ENCODE measurements at places on chromosomes 16 and 17.

DNA sequence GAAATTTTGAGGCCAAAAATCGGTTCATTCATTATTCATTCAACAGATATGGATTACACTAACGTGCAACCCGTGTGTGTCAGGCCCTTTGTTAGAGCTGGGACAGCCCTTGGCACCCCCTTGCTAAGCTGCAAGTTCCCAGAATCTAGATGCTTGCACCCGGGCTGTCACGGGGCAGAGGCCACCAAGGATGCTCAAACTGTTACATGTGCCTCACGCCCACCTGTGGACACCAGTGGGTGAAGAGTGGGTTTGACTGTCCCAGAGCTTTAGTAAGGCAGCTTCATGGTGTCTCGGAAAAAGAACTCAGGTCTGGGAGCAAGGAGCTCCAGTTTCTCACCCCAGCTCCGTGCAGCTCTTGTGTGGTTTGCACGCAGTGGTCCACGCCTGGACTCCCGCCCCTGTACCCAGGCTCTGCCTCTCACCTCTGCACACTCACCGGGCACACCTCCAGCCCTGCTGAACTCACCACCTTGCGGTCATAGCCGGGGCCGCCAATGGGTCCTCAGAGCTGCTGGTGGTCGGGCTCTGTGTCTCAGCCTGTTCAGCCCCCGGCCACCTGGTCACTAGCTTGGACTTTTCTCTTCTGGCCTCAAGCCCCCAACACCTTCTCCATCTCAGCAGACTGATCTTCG lies 53.7 kb upstream of the CACNG4 start:
- no peak for DNase-seq

- no peak for DNase-seq
Measured at GRCh38 chr16:17986991-17987390, 349.5 kb downstream of the NPIPA8 start.

DNA sequence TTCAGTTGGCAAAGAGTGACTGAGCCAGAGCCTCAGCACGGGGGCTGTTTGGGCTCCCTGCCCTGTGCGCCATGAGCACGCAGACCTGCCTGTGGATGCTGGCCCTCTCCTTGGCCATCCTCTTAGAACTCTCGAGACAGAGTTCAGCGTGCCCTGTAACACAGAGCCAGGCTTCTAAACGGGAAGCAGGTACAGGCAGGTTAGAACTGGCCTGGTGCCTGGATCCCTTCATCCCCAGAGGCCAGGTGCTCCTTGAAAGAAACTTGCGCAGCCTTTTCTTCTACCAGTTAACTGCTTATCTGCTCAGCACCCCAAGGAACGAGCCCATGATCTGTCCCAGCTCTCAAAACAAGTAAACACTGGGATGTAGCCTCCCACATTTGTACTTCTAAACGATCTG lies 6.9 kb downstream of the CCNF start:
- no peak for DNase-seq

GRCh38 chr16:31438414-31438813 lies 4.2 kb downstream of the ZNF843 start:
- DNase-seq, result no peak

GRCh38 chr16:73054813-73055482 lies 7.0 kb upstream of the ZFHX3 start:
- DNase-seq, result no peak

- no peak for DNase-seq
Measured at GRCh38 chr17:60244656-60245055, 94.9 kb downstream of the CA4 start.

GRCh38 chr17:51046046-51046445 lies 74.6 kb downstream of the SPAG9 start:
- no peak for DNase-seq

DNA sequence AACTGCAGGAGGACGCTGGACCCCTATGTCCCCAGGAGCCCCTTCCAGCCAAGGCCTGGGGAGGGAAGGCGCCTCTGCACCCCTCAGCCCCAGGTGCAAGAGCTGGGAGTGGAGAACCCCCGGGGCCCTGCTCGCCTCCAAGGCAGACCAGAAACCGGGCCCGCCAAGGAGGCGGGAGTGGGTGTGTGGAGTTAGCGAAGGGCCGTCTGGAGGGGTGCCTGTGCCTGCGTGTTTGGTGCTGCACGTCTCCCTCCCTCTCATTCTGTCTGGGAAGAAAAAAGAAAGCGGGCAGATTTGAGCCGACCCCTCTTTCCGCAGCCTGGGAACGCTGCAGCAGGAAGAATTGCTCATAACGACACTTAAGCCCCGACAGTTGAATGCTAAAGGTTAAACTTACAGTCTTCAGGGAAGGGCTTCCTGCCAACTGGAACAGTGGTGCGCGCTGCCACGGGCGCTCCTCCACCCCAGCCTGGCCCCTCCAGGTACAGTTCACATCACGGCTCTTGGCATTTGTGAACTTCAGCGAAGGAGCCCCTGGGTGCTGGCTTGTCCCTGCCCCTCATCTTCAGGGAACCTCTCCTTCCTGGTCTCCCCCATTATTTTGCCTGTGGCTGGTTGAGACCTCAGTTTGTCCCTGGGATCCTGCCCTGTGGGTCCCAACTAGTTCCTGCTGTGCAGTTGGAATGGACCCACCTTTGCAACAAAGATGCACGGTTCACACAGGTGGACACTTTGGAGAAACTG lies 19.2 kb upstream of the ZFHX3 start:
- DNase-seq, result no peak
